Skeletal muscle tissue (tissue), 5 donors: ENCODE measurements at places on chromosomes 1 and 21. TPM values are rescaled to one million over a fixed set of nuclear protein-coding genes. Genes with fewer than 3 reads are reported as not detected.

FH gene
- 79.9 TPM for total RNA-seq

VCAM1 gene
- 26.1 TPM for total RNA-seq

OR14K1 gene
- total RNA-seq: 0.52 TPM

BACE2 gene
- total RNA-seq: 39.1 TPM

PRDM15 gene
- 2.6 TPM for total RNA-seq
